ENCODE measurements at places on chromosomes 1 and 21. TPM values are rescaled to one million over a fixed set of nuclear protein-coding genes. Genes with fewer than 3 reads are reported as not detected.
A peak's percentile ranks its signal among the peaks of the same experiment; 100 is the strongest.

DNA sequence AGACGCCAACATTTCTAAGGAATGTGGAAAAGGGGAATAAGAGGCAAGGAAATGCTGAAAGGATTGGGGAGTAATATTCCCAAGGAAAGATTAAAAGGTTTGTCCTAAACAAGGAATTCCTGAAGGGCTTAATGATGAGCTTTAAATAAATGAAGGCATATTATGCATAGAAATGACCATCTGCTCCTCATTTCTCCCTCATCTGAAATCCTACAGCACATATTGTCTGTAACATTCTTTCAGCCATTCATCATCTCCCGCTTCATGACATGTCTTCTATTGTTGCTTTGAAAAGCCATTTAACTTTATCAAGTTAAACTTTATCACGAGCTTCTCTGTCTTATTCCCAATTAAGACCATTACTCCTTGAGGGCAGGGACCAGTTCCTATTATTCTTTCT lies 608.7 kb upstream of the PLXNA2 start:
- H3K4me3 ChIP-seq, result no peak overlapping the region
- no peaks in the 10 kb centered on the region for H3K4me1 ChIP-seq
- no peaks in the 10 kb centered on the region for H3K27me3 ChIP-seq

DNA sequence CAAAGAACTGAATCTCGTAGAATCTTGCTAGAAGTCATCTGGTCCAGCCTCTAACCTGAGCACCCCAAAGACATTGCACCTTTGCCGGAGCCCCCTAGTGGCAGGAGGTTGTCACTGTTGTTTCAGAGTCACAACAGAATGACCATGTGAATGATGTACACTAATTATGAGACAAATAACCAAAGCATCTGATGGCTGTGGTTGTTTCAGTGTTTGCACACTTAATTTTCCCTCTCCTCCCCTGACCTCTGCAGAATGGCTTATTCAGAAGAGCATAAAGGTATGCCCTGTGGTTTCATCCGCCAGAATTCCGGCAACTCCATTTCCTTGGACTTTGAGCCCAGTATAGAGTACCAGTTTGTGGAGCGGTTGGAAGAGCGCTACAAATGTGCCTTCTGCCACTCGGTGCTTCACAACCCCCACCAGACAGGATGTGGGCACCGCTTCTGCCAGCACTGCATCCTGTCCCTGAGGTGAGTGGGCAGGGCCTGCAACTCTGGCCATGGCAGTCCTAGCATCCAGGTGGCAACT lies 26.4 kb downstream of the TRAF5 start:
- H3K36me3 ChIP-seq, result no peaks in the 10 kb centered on the region
- no peaks in the 10 kb centered on the region for H3K27me3 ChIP-seq
- peak; percentile 56 for DNase-seq
- no peak overlapping the region for H3K4me3 ChIP-seq
- H3K4me1 ChIP-seq, result no peaks in the 10 kb centered on the region
- no peak overlapping the region for H3K27ac ChIP-seq

GRCh38 chr1:38120552-38121230 lies 74.1 kb upstream of the POU3F1 start:
- DNase-seq, result no peak
- no peak overlapping the region for H3K4me3 ChIP-seq
- H3K27ac ChIP-seq, result no peak overlapping the region
- peaks cover 6% of the 10 kb centered on the region for H3K27me3 ChIP-seq

DNA sequence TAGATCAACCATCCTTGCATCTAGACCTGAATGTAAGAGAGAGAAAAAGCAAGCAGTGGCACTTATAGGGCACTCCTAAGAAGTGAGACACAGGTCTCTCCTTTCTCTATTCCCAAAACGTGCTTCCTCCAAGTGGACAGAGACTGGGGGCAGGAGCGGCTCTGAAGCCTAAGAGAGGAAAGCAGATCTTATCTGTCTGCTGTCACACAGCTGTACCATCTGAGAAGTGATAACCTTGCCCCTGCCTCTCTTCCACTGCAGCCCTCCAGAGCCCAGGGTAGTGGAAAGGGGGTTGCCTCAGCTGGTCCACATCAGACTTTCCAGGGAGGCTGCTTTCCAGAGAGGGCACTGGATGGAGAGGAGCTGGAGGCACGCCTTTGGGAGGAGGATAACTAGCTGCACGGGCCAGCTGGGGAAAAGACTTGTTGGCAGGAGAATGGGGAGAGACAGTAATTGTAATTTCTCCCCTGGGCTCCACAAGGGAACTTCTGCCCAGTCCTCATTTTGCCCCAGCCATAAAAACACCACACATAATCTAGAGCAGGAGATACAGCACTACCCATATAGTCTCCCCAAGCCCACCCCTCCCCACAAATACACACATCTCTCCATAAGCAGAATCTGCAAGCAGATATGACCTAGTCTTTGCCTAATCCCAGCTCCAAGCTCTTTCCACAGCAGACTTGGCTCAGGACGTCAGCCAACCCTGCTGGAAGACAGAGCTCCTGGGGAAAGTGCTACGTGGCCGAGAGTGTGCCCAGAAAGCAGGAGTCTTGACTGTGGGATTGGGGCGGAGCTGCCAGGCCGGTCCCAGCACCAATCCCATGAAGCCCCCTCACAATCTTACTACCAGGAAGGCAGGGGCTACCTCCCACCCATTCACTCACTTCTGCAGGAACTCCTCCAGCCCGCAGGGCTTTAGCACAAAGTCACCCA lies 31.2 kb downstream of the PIK3C2B start:
- no peak overlapping the region for H3K27ac ChIP-seq
- DNase-seq, result no peak
- no peak overlapping the region for H3K4me3 ChIP-seq
- H3K27me3 ChIP-seq, result no peaks in the 10 kb centered on the region
- H3K4me1 ChIP-seq, result peaks cover 4% of the 10 kb centered on the region

- H3K36me3 ChIP-seq, result no peaks in the 10 kb centered on the region
- no peak for DNase-seq
- H3K27ac ChIP-seq, result no peak overlapping the region
- H3K4me3 ChIP-seq, result no peak overlapping the region
These were observed 1.0 kb downstream of the APOBEC4 start for GRCh38 chr1:183652107-183652506.

GRCh38 chr1:30283199-30283962 lies 440.0 kb downstream of the MATN1 start:
- DNase-seq, result no peak
- H3K27me3 ChIP-seq, result no peaks in the 10 kb centered on the region
- H3K36me3 ChIP-seq, result no peaks in the 10 kb centered on the region

DNA sequence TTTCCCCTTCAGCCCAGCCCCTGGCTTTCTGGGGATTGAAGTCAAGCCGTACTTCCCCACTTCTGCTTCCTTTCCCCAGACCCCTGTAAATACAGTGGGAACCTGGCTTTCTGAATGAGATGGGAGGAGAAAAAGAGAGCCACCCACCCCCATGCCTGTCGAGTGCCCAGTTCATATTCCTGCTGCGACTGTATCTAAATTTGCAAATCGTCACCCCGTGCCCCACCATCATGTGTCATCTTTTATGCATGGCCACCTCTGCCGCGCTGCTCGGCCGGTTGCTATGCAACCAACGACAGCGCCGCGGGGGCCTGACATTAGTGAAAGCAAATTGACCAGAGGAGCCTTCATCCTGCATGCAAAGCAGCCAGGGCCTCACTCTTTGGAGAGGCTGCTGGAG lies 143.0 kb downstream of the ELAVL4 start:
- no peak overlapping the region for H3K27ac ChIP-seq
- no peaks in the 10 kb centered on the region for H3K4me1 ChIP-seq
- H3K4me3 ChIP-seq, result no peak overlapping the region
- no peaks in the 10 kb centered on the region for H3K36me3 ChIP-seq
- H3K27me3 ChIP-seq, result no peaks in the 10 kb centered on the region

DNA sequence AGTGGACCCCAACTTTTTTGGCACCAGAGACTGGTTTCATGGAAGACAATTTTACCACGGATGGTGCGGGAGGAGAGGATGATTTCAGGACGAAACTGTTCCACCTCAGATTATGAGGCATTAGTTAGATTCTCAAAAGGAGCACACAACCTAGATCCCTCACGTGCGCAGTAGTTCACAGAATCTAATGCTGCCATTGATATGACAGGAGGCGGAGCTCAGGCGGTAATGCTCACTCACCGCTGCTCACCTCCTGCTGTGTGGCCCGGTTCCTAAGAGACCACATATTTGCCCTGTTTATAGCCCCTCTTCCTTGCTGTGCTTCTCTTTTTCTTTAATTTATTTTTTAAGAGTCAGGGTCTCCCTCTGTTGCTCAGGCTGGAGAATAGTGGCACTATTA lies 4.6 kb downstream of the NTRK1 start:
- no peaks in the 10 kb centered on the region for H3K27me3 ChIP-seq
- no peak overlapping the region for H3K4me3 ChIP-seq
- no peaks in the 10 kb centered on the region for H3K36me3 ChIP-seq
- DNase-seq, result no peak

GRCh38 chr1:166017395-166017794 lies 149.4 kb downstream of the FAM78B start:
- H3K27ac ChIP-seq, result no peak overlapping the region
- H3K36me3 ChIP-seq, result no peaks in the 10 kb centered on the region
- H3K4me3 ChIP-seq, result no peak overlapping the region
- H3K4me1 ChIP-seq, result no peaks in the 10 kb centered on the region
- DNase-seq, result no peak
- no peaks in the 10 kb centered on the region for H3K27me3 ChIP-seq

GRCh38 chr1:99758073-99758511 lies 8.3 kb downstream of the FRRS1 start:
- no peaks in the 10 kb centered on the region for H3K36me3 ChIP-seq
- no peak for DNase-seq
- H3K4me1 ChIP-seq, result no peaks in the 10 kb centered on the region
- no peak overlapping the region for H3K4me3 ChIP-seq
- H3K27ac ChIP-seq, result peak overlapping the region; percentile 76

- H3K4me1 ChIP-seq, result peaks cover 15% of the 10 kb centered on the region
- no peak overlapping the region for H3K4me3 ChIP-seq
- H3K36me3 ChIP-seq, result peaks cover 5% of the 10 kb centered on the region
- no peak for DNase-seq
- H3K27ac ChIP-seq, result peak overlapping the region; percentile 33
- no peaks in the 10 kb centered on the region for H3K27me3 ChIP-seq
These were observed 6.7 kb downstream of the TAGLN2 start for GRCh38 chr1:159918352-159919200.

DNA sequence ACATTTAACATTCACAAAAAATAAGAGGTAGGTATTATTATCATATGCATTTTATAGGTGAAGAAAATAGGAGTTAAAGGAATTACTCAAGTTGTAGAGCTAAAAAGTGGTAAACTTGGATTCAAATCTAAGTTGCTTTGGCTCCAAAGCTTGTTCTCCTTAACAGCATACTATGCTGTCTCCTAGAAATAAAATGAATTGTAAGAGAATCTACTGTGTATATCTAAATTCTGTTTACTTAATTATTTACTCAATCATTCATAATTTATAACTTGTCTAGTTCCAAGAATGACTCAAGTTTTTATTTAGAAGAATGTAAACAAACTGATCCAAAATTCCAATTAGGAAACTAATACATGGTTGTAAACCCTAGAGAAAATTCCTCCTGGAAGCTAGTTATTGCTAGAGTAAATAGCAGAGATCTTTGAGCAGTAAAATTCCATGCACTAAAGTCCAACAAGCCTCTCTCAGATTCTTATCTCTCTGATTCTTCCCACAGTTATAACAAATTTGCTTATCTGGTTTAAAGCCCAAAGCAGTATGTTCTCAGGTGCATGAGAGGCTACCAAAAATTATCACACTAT lies 132.5 kb upstream of the DPT start:
- no peaks in the 10 kb centered on the region for H3K4me1 ChIP-seq
- peak overlapping the region; percentile 29 for H3K27ac ChIP-seq
- no peak for DNase-seq
- H3K36me3 ChIP-seq, result no peaks in the 10 kb centered on the region

DNA sequence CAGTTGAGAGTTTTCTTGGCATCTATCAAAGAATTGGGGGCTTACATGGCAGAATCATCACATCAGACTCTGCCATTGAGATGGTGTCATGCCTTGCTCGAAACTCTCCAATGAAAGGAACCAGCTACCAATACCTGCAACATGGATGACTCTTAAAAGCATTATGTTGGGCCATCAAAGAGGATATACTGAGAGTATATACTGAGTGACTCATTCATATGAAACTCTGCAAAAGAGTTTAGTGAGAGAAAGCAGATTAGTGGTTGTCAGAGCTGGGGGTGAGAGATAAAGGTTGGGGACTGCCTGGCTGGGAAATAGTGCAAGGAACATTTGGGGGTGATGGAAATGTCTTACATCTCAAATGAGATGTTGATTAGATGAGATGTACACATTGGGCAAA lies 14.7 kb upstream of the HMGB4 start:
- H3K27ac ChIP-seq, result no peak overlapping the region
- H3K27me3 ChIP-seq, result no peaks in the 10 kb centered on the region
- no peaks in the 10 kb centered on the region for H3K4me1 ChIP-seq
- H3K4me3 ChIP-seq, result no peak overlapping the region
- no peak for DNase-seq

- no peaks in the 10 kb centered on the region for H3K36me3 ChIP-seq
- H3K4me1 ChIP-seq, result no peaks in the 10 kb centered on the region
- no peak overlapping the region for H3K4me3 ChIP-seq
- no peak overlapping the region for H3K27ac ChIP-seq
- H3K27me3 ChIP-seq, result no peaks in the 10 kb centered on the region
- DNase-seq, result peak; percentile 29
These were observed 226.8 kb downstream of the LMX1A start for GRCh38 chr1:165129568-165130164.

DNA sequence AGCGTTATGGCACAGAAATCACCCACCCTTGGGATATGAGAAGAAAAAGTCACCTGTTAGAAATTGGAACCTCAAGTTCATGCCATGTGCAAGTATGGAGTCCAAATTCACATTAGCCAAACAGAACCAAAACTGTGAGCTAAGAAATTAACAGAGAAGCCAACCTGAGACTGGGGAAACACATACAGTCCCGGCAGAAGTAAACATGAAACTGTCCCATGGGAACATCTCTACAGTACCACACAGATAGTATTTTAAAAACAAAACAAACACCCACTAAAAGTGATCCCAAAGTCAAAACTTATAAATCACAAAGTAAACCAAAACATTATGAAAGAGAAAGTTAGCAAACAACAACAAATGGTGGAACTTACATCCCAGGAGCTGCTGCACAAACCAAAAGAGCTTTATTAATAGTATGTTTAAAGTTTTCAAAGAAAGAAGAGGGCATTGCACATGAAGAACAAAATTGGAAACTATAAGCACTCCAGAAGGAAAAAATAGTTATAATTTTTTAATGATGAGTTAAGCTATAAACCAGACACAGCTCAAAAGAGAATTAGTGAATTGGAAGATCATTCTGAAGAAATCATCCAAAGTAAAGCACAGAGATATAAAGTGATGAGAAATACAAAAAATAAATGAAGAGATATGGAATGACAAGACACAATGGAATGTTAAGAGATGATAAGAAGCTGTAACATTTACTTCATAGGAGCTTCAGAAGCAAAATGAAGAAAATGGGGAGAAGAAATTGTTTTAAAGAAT lies 83.5 kb upstream of the COA6 start:
- no peak overlapping the region for H3K4me3 ChIP-seq
- no peak overlapping the region for H3K27ac ChIP-seq
- DNase-seq, result no peak
- H3K4me1 ChIP-seq, result no peaks in the 10 kb centered on the region
- no peaks in the 10 kb centered on the region for H3K36me3 ChIP-seq
- H3K27me3 ChIP-seq, result no peaks in the 10 kb centered on the region

- H3K27ac ChIP-seq, result no peak overlapping the region
- H3K27me3 ChIP-seq, result no peaks in the 10 kb centered on the region
- H3K36me3 ChIP-seq, result no peaks in the 10 kb centered on the region
These were observed 868.5 kb downstream of the BRINP3 start for GRCh38 chr1:189609167-189609566.

ZBTB18 gene
- 10.1 TPM for total RNA-seq

SIK1 gene
- total RNA-seq, result 16.2 TPM

MATN1 gene
- total RNA-seq, result not detected

Measured in breast epithelium (tissue), 4 donors.